Eye (tissue), 1 donor: ENCODE measurements at places on chromosomes 3 and 15.

- DNase-seq: peak; percentile 79
These were observed 178.6 kb upstream of the CCDC54 start for GRCh38 chr3:107198581-107199181.

DNA sequence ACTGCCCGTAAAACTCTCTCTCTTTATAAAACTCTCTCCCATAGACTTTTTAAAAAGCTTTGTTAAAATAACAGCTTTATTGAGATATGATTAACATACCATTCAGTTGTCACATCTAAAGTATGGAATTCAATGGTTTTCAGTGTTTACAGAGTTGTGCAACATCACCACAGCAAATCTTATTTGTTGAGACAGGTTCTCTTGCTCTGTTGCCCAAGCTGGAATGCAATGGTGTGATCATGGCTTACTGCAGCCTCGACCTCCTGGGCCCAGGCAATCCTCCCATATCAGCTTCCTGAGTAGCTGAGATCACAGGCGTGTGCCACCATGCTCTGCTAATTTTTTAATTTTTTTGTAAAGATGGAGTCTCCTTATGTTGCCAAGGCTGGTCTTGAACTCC lies 35.9 kb upstream of the TRAK1 start:
- DNase-seq: no peak

DNA sequence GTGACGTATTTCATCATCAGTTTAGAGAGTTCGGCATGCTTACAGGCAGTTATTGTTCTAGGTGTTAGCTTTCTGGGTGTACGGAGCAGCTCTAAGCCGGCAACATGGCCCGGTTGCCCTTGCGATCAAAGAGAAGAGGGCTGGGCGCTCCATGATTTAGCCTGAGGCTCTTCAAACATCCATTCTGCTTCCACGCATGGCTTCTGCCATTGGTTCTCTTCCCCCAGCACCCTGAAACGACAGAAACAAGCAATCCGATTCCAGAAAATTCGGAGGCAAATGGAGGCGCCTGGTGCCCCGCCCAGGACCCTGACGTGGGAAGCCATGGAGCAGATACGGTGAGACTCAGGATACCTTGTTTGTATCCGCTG lies 574 bp downstream of the NGRN start:
- no peak for DNase-seq

DNA sequence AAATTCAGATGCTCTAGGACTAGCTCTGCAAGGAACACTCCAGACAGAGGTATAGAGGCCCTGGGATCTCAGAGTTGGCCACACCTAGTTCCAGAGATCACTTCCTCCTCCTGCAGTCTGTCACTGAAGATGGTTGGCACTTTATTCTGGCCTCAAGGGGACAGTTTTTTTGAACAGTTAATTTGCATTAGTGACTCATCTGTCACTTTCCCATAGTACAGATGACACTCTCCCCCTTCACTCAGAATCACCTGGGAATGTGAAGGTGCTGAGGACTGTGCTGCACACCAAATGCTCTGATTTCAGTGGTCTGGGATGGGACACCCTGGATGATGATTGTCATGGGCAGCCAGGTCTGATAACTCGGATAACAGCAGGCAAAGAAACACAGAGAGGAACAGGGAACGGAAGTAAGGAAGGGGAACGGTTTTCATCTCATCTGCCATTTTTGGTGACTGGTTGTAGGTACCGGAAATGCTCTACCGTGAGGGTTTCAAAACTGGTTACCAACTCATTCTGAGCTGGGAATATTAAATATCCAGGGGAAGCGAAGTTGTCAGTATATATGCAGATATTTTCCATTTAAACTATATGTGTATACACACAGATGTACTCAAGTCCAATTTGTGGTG lies 232.5 kb upstream of the ST8SIA2 start:
- DNase-seq: no peak

DNA sequence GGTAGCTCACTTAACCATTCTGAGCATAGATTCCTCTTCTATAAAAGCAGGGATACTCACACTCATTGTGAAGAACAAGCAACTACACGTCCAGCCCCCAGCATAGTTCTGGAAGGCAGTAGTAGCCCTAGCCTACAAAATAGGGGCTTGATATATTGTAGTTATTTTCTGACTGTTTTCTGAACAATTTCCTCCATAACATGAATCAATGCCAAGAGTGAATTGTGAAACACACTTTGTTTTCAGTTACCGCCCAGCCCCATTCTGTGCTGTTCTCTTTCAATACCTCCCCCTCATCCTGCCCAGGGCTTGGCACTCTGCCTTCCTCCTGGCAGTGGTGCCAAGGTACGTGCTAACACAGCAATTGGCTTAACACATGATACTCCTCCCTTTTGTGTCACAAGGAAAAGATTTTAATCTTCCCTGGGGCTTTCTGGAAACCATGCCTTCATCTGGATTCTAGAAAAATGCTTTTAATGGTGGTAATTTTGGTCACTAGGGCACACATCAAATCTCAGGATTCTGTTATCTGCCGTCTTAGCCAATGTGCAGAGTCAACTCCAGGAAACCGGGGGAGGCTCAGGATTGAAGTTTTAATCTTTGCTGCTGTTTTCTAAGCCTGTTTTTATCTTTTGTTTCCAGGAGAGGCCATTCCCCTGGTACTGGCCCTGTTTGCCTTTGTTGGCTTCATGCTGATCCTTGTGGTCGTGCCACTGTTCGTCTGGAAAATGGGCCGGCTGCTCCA lies 37.2 kb downstream of the IL20RB start:
- DNase-seq: peak; percentile 24

GRCh38 chr3:157067114-157067513 lies 92.8 kb downstream of the CCNL1 start:
- no peak for DNase-seq

DNA sequence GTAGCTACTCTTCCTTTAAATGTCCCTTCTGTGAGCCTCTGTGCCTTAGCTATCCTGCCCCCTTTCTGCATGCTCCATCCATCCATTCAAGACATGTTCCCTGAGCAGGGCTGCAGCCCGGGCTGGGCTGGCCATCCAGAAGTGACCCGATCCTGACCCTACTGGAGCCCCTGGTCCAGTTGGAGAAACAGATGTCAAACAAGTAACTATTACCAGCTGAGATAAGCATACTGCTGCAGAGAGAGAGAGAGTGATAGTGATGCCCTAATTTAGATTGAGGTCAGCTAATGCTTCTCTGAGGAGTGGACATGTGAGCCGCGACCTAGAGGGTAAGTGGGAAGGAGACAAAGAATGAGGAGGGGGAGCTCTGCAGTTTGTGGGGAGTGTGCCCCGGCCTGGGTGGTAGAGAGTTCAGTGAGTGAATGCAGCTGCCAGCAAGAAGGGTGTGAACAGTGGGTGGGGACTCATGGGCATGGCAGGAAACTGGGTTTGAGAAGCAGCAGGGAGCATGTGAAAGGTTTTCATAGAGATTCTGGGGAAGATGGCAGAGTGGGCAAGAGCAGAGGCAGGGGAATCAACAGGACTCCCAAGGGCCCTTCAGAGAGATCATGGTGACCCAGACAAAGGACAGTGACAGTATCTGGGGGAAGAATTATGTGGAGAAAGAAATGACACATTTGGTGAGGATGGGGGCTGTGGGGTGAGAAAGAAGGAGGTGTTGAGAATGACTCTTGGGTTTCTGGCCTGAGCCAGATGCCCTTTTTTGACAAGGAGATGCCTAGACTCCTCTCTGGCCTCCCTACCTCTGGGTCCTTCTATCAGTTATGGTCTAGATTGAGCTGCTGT lies 44.9 kb downstream of the CHCHD6 start:
- peak; percentile 45 for DNase-seq

DNA sequence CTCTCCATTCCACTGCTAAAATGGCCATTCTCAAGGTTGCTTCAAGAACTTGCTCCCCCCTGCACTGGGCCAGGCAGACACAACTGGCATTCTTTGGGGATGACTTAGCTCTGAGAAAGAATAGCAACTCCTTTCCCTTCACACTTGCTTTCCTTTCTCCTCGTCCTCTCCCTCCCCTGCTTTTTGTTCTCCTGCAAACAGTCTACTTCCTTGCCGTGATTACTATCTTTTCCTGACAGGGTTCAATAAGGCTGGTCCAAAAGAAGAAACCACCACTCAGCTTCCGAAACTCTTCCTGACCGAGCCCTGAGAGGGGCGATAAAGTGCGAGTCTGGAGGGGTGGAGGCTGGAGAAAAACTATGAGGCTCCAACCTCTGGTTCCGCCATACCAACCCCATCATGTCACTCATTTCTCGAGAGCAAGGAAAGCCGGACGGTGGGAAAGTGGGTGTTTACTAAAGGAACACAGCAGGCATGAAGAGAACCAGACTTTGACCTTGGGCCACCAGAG lies 5.0 kb downstream of the AMOTL2 start:
- no peak for DNase-seq

DNA sequence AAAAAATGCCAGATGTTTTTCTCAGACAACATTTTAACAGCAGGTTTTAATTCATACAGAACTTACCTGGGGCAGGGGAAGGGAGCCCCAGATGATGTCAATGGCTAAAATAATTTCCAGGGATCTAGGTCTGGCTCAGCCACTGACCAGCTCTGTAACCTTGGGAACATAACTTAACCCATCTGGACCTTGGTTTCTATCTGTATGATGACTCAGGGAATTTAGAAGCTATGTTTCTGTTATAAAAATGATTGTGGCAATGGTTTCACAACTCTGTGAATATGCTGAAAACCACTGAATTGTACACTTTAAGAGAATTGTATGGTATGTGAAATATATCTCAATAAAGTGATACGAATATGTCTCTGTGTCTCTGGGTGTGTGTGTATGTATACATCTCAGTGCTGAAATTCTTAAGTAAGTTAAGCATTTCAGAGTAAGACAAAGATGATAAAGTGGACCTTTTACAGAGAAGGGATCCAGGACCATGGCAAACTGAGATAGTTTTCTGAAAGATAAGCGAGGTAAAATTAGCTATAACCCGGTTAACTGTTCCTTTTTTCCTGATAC lies 2.9 kb downstream of the SH3GL3 start:
- DNase-seq: no peak

DNA sequence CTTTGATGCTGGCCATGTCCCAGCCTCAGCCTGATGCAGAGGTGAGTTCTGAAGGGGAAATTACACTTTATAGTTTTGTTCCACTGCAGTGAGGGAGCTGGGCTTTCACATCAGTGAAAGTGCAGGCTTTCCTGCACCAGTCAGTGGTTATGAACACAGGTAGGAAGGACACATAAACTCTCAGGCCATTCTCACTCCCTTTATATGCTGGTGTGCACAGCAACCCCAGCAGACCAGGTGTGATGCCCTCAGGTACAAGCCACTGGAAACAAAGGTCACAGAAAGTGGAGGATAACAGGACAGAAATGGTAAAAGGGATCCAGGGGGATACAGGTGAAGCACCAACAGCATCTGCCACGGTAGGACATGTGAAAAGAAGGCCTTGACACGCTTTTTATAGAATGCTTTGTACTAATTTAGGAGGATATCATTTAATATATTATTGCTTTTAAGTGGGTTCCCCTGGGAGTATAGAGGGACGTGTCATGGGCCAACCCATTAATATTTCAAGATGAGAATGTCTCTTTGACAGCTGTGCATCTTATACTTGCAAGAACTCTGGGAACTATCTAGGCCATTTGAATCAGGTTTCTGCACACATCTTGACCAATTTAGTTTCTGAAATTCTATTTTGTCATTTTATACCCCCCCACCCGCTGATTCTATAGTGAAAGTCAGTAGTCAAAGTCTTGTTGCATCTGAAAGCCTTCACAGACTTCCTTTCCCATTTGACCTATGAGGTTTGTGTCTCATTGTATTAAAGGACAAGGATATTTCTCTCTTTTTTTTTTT lies 25.0 kb upstream of the BLM start:
- DNase-seq: no peak

DNA sequence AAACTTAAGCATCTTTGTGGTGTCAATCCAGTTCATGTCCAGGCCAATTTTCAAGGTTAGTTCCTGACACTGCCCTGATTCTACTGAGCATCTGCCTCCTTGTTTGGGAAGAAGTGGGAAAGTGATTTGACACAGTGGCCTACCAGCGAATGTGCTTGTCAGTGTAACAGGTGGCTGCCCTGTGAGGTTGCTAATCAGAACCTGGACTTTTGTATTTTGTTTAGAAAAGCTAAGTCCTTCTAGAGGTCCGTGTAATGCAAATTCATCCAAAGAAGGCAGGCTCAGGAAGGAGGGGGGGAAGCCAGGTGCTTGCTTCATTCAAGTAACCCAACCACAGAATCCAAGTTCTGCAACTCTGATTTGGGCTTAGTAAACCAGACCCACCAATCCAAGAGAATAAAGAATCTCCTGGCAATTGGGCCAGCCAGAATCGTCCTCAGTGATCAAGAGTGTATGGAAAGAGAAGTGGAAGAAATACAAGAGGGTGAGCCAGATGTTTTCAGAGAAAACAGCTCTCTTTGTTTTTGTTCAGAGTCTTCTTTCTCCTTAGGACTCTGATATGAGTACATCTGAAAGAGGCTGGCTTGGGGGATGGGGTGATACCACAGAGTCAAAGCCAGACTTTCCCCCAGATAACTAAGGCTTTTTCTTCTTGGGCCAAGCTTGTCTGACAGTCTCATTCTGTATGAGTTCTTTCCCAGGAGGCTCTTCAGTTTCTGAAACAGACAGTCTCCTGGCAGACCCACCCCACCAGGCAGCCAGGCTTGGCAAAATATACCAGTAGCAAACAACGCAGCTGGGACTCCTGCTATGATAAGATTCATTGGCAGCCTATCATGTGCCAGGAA lies 508.9 kb upstream of the TBL1XR1 start:
- DNase-seq: no peak

DNA sequence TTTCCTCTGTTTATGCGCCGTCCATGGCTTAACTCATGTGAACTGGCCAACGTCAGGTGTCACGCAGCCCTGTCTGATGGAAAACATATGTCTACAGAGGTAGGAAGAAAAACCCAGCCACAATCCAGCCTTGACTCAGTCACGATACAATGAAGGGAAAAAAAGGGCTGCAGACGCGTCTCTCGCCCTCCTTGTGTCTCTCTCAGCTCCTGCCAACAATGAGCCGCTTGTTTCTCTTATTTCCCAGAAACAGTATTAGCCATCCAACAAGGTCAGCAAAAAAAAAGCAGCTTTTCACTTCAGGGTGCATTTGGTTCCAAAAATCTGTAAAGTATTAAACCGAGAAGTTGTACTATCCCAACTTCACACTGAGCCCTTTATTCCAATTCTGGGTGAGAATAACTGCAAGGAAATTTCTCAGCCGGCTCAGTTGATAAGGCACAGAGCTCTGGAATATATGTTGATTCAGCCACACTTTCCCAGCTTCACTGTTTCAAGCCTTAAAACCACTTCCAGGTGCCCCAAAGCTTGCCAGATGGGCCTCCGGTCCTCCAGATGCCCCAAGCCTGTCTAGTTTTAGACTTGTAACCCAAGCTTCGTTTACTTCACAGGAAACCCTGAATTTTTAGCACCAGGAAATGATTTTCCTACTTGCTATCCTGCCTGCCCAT lies 79.4 kb downstream of the TM4SF4 start:
- peak; percentile 84 for DNase-seq

DNA sequence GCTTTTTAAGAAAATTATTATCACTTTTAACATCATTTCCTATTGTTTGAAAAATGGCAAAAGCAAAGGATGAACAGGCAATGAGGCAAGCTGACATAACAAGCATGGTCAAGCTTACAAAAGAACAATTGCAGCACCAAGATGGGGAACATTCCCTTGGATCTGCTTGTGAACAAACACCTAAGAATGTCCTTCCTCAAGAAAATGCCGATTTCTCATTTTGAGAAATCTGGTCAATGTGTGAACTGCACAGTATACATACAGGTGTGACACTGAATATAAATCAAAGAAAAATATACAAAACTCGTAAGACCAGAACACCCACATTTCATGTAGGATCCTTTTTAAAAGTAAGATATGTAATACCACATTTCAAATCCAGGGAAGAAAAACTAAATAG lies 58.9 kb downstream of the LRRFIP2 start:
- DNase-seq: no peak
